Left cardiac atrium (tissue), 4 donors: ENCODE measurements at places on chromosomes 2 and 18. TPM values are rescaled to one million over a fixed set of nuclear protein-coding genes. Genes with fewer than 3 reads are reported as not detected.

SERPINB5 gene
- total RNA-seq = not detected

DNA sequence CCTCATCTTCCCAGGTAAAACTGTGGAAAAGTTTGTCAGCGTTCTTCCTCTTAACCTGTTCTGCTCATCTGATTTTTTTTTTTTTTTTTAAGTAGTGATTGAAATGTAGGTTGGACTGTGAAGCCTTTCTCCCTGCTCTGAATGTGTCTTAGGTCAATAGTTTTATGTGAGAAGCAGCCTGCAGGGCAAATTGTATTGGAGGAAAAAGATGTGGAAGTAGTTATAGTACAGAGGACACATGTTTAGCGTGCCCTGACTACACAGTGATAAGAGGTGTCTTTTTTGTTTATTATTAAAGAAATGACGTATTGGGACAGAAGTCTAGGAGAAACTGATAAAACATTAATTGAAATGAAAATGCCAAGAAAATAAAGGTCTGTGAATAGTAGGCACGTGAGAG, 1.5 kb downstream of the MTA3 start:
- DNase-seq = no peak

QPCT gene
- total RNA-seq = 1.4 TPM

LHCGR gene
- total RNA-seq = 0.44 TPM

DNA sequence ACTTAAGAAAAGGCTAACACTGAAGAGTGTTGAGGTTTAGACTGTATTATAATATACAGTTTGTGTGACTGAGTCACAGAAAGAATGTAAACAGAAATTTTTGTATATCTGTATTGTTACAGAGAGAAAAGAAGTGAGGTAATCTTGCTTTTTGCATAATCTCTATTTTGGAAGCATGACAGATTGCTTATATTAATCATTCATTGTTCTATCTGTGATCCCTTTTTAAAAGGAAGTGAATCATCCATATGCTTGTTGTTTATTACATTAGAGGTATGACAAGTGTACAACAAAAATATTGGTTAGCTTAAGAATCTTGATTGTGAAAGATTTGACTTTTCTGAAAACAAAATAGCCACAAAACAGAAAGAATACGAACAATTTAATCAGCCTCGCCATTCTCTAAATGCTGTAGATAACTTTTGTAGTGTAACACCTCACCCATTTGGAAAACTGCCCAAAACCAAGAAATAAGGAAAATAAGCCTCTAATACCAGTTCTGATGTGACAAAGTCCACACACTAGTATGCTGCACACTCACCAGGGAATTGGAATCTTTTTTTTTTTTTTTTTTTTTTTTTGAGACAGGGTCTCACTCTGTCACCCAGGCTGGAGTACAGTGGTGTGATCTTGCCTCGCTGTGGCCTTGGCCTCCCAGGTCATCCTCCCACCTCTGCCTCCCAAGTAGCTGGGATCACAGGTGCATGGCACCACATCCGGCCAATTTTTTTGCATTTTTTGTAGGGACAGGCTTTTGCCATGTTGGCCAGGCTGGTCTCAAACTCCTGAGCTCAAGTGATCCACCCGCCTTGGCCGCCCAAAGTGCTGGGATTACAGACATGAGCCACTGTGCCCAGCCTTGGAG, 91.5 kb upstream of the LPIN2 start:
- no peak for DNase-seq

DNA sequence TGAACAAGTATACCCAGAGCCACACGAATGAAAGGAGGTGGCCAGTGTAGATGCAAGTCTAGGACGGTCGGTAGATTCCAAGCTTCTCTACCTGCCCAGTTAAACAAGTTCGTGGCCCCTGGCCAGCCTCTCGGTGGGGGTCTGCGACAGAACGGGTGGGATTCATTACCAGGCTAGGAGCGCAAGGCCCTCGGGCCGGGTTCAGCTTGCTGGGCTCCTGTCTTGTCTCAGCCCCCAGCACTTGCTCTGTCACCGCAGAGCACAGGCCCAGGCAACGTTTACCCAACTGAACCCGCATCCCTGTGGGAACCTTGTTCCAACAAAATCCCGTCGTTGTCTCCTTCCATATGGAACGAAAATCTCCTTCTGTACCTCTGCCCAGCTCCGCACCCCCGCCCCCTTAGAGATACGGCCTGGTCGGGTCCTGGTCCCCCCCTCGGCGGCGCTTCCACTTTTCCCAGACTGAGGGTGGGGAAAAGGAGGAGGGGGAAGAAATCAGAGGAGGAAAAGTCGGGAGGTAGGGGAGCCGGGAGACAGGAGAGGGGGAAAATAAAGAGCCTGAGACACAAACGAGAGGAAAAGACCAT, 1.9 kb upstream of the EMX1 start:
- no peak for DNase-seq

GRB14 gene
- 6.4 TPM for total RNA-seq

DNA sequence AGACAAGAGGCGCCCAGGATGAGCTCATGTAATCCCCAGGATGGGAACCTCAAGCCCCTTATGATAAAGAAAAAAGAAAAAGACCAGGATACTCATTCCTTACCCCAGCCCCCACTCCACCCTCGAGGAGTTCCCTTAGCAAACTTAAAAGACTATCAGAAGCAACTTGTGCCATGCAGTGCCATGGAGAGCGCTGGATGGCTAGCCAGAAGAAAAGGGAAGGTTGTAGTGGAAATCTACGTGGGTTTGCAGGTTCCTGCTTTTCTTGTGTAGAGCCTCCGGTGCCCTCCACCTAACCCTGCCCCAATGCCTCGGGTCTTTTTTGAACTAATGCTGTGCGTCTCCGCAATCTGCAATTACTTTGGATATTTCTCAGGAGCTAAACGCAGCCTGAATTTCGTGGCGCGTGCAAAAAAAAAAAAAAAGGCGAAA, 16.2 kb upstream of the BCL11A start:
- DNase-seq = no peak

DNA sequence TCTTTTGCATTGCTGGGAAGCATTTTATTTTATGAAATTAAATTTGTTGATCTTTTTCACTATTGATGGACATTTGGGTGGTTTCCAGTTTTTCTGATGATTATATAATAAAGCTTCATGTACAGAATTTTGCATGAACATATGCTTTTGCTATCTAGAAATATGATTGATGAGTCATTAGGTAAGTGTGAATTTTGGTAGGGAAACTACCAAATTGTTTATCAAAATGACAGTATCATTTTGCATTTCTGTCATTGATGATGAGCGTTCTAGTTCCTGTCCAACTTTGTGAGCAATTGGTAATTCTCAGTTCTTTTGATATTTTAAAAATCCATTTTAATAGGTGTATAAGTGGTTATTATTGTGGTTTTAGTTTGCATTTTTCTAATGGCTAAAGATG, 67.7 kb downstream of the TAF4B start:
- no peak for DNase-seq

REG3A gene
- not detected for total RNA-seq

- DNase-seq = no peak
These were observed 341.2 kb downstream of the CLIP4 start for GRCh38 chr2:29456429-29456828.

GRCh38 chr2:5690718-5691220, 1.4 kb upstream of the SOX11 start:
- no peak for DNase-seq

KANSL1L gene
- 15.5 TPM for total RNA-seq

- no peak for DNase-seq
These were observed 7.0 kb upstream of the CAVIN2 start for GRCh38 chr2:191853843-191854242.

GRCh38 chr2:47065343-47065742, 89.8 kb downstream of the STPG4 start:
- no peak for DNase-seq

LYPD6B gene
- not detected for total RNA-seq

DNA sequence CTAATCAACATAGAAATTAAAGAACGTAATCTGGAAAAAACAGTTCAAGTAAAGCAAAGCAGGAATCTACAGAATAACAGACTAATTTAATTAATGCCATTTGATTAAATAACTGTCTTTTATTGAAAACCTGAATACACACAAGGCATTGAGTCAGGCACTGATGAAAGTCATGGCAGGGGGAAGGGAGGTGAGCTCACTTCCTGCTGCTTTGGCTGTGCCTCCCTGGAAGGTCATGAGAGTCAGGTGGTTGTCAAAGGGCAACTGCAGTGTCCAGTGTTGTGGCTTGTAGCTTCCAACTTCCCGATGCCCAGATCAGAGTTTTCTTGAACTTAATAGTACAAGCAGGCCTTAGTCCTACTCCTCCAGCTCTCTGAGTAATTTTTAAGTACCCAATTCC, 180.9 kb downstream of the PID1 start:
- DNase-seq = no peak

KYNU gene
- 3.8 TPM for total RNA-seq

DNA sequence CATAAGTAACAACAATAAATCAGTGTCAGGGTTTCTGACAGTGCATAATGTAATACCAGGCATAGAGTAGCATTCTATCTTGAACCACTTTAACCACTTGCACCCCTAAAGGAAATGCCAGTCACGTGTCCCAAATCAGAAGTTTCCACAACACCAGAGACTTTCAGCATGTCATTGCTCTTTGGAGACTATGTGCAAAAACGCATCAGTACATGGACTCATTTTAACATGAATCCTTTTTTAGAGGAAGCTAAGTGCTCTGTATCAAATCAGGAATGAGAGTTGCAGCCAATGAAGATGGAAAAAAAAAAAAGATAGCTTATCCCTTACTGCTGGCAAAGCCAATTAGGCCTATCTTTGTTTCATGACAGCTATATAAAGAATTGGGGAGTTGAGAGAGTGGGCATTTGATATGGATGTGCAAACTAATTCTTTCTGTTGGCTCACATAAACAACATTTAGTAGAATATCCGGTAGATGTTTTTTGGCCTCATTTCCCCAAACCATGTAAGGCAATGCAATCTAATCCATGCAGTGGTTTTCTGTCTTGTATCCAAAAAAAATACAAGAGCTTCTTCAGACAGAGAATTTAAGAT, 353.1 kb downstream of the IRS1 start:
- no peak for DNase-seq

- DNase-seq = no peak
These were observed 231.0 kb downstream of the DSC3 start for GRCh38 chr18:30811580-30811979.

- no peak for DNase-seq
These were observed 61.0 kb downstream of the AQP4 start for GRCh38 chr18:26804519-26804918.

DNA sequence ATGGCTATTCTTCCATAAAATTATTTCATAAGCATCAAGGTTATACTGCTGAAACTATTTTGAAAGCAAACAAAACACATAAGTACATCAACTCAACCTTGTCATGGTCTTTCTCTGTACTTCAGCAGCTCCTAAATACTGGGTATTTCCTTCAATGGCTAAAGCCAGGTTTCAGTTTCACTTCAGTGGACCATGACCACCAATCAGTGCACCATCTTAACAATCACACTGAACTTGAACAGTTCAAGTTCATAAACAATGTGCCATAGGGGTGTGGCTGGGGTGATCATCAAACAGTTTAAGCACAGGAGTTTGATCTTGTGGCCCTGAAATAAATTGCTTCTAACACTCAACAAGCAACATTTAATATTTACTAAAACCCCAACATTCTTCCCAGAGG, 124.1 kb upstream of the FIGN start:
- no peak for DNase-seq

GRCh38 chr2:69973335-69973735, 11.9 kb upstream of the ASPRV1 start:
- DNase-seq = no peak

DNA sequence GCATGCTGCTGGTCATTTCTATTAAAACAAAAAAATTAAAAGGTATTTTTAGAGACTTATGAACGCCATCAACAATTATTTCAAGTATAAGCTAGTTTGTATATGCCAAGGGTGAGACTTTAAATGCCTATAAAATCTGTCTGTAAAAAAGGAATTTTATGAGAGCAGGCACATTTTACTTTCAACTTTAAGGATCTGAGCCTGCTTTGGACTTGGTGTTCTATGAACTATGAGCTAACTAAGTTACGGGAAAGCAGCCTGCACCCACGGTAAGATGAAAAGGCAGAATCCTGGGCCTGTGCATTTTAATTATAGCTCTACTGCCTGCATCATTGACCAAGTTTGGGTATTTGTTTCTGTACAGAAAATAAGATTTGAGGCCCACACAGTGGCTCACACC, 95.4 kb downstream of the PLEKHM3 start:
- DNase-seq = no peak

- no peak for DNase-seq
These were observed 3.7 kb downstream of the BCL2 start for GRCh38 chr18:63315876-63316275.

DNA sequence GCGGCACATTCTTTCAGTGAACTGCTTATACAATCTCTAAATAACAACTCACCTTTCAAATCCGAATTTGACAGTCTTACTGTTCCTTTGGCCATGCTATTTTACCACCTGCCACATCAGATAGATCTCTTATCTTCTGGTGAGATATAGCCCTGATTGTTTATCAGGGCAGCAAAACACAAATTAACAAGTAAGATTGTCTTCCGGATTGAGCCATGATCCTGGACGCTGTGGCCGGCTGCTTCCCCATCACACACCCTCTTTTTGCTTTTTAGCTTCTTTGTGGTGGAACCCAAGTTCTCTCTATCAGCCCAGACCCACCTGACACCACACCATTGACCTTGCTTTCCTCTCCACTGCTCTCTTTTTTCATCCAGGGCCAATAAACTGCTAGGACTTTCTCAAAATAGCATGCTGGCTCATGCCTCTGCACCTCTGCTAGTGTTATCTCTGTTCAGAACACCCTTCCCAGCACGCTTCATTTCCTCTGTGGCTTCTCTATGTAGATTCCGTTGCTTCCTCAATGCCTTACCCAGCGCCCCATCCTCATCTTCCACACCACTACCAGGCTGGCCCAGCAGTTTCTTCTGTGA, 111.8 kb upstream of the CNTNAP5 start:
- no peak for DNase-seq

GRCh38 chr2:119856469-119856901, 96.8 kb downstream of the PTPN4 start:
- DNase-seq = no peak

SOX11 gene
- 0.21 TPM for total RNA-seq

POTEI gene
- not detected for total RNA-seq

- DNase-seq = no peak
These were observed 434.9 kb upstream of the MYT1L start for GRCh38 chr2:2765839-2766495.

IL1RL2 gene
- 0.15 TPM for total RNA-seq

- no peak for DNase-seq
These were observed 36.4 kb downstream of the TAF1B start for GRCh38 chr2:9879455-9880194.

DNA sequence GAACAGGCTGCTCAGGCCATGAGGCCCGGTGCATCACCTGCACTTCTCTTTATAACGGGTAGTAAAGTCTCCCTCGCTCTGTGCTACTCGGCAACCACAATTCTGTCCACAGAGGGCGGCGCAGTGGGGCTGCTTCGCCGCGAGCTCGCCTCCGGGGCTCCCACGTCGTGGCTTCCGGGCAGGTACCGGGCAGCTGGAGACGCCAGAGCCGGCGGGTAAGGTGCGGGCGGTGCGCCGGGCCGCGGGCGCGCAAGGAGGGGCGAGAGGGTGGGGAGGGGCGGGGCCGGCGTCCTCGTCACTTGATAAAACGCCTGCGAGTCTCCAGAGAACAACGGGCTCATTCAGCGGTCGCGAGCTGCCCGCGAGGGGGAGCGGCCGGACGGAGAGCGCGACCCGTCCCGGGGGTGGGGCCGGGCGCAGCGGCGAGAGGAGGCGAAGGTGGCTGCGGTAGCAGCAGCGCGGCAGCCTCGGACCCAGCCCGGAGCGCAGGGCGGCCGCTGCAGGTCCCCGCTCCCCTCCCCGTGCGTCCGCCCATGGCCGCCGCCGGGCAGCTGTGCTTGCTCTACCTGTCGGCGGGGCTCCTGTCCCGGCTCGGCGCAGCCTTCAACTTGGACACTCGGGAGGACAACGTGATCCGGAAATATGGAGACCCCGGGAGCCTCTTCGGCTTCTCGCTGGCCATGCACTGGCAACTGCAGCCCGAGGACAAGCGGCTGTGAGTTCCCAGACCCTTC, at the start of gene ITGA6:
Gene ITGA6, plus strand, starts transcription at position 331 of the 734 bp plus-strand sequence.
- peak; percentile 81 for DNase-seq

UGT1A6 gene
- not detected for total RNA-seq
